ENCODE measurements at places on chromosomes 6 and 20.

GRCh38 chr6:44011350-44011920 lies 115.8 kb downstream of the MRPL14 start:
- no peak for DNase-seq

DNA sequence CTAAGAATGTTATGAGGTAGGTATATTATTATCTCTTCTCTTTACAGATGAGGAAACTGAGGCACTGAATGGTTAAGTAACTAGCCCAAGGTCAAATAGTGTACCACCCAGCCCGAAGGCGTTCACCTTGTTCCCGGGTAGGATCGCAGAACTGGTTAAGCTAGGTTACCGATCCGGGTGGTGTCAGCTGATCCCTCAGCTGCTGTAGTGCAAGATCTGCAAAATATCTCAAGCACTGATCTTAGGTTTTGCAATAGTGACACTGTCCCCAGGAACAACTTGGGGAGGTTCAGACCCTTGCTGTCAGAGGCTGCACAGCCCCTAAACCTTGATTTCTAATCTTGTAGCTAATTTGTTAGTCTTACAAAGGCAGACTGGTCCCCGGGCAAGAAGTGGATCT lies 28.1 kb downstream of the SLC52A3 start:
- no peak for DNase-seq

DNA sequence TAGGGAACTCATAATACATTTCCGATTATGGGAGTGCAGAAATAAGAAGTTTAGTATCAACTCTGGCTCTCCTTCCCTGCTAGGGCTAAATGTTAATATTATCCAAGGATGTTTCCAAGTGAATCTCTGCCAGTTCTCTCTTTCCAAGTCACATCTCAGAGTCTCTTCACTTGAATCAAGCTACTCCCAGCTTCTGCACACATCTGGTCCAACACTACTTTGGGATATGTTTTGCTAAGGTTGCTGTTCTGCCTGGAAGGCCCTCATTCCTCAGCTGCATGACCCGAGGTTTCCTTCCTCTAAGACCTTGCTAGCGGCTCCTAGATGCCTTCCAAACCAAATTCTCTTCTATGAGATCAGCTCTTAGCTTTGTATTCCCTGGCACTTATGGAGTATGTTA lies 331.8 kb downstream of the GJA1 start:
- DNase-seq = no peak

GRCh38 chr20:49045440-49046086 lies 549 bp upstream of the CSE1L start:
- DNase-seq = no peak

DNA sequence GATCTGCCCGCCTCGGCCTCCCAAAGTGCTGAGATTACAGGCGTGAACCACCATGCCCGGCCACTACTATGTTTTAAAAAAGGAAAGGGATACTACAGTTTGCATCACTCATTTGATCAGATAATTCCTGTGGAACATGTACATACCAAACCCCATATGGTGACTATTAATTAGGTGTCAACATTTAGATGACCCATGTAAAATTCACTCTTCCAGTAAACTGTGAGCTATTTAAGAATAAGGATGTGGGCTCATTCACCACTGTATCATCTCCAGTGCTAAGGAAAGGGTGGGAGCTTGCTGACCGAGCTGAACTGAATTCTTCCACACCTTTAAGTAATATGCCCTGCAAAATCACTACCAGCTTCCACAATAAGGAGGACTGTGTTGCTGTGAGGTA lies 127.5 kb downstream of the BTBD9 start:
- no peak for DNase-seq

DNA sequence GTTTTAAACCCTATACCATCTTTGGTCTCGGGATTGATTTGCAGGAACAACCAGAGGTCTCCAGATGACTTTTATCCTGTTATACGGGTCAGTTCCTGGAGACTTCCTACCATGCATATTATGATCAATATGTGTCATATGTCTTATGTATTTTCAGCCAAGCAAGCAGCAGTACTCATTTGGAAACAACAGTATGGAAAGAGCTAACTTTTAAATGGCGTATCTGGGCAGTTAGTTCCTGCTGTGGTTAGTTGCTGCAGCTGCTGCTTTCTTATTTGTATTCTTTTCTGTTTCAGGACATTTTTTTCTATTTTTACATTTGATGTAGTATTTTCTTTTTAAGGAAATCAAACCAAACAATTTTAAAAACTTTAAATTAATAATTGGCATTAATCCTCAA lies 207.5 kb downstream of the MANEA start:
- no peak for DNase-seq

DNA sequence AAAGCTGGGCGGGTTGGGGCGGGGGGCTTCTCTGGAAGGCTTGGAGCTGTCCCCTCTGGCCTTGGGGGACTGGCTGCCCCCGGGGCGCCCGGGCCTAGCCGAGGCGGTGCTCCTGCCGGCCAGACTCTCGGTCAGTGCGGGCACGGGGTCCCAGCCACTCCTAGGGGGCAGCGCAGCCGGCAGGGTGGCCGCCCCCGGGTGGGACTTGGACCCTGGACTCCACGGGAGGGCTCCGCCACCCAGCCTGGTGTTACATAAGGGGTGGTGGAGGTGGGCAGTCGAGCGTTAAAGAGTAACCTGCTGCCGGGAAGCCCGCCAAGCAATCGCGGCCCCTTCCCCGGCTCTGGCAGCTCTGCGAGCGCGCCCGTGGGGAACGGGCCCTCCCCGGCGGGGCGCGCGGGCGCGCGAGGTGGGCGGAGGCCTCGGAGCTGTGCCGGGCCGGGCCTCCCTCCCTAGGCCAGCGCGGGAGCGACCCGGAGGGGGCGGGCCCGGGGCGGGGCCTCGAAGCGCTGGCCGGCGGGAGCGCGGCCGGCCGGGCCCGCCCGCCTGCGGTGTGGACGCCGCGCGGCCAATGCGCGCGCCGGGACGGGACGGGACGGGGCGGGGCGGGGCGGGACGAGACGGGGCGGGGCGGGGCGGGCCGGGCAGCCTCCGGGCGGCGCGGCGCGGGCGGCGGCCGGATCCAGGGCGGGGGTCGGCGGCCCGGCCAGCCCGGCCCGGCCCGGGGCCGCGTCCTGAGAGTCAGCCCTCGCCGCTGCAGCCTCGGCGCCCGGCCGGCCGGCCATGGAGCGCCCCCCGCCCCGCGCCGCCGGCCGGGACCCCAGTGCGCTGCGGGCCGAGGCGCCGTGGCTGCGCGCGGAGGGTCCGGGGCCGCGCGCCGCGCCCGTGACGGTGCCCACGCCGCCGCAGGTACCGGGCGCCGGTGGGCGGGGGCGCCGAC lies at the start of gene SLC2A4RG:
TSS of gene SLC2A4RG (plus strand) at position 647 of the 940 bp plus-strand sequence. CDS start at position 784, 137 bp downstream.
- DNase-seq = peak; percentile 32

GRCh38 chr6:25014791-25015560 lies 79.2 kb upstream of the RIPOR2 start:
- no peak for DNase-seq

DNA sequence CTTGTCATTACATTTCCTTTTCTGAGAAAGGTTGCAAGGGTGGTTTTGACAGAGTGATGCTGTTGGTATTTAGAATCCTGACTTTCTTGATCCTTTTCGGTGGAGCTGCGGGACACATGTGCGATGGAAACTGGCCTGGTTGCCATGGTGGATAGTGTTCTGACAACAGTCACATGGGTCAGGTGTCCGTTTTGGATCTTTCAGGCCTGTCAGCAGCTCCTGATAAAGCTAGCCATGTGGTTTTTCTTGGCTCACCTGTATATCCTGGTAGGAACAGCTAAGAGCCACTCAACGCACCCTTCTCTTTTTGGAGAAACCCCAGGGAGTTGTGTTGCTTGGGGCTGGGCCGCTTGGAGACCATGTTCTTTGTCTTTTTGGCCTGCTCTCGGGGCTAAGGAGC lies 177.4 kb downstream of the MTFR2 start:
- no peak for DNase-seq

DNA sequence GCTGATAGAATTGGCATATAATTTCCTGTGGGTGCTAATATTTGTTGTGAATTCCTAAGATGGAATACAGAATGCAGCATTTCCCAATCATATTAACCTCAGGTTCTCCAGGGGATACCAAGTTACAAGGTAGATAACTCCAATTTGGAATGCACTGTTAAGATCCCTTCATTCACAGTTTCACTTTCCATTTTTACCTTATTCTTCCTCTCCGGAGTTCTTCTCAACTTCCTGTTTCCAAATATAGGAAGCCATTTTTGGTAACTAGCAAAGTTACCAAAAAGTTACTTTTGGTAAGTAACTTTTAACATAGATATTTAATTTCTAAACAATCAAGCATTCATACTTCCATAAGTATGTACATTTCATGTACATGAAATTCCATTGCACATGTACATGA lies 63.5 kb upstream of the PHACTR2 start:
- DNase-seq = no peak

GRCh38 chr6:118770112-118770788 lies 118.9 kb upstream of the CEP85L start:
- DNase-seq = peak; percentile 32

DNA sequence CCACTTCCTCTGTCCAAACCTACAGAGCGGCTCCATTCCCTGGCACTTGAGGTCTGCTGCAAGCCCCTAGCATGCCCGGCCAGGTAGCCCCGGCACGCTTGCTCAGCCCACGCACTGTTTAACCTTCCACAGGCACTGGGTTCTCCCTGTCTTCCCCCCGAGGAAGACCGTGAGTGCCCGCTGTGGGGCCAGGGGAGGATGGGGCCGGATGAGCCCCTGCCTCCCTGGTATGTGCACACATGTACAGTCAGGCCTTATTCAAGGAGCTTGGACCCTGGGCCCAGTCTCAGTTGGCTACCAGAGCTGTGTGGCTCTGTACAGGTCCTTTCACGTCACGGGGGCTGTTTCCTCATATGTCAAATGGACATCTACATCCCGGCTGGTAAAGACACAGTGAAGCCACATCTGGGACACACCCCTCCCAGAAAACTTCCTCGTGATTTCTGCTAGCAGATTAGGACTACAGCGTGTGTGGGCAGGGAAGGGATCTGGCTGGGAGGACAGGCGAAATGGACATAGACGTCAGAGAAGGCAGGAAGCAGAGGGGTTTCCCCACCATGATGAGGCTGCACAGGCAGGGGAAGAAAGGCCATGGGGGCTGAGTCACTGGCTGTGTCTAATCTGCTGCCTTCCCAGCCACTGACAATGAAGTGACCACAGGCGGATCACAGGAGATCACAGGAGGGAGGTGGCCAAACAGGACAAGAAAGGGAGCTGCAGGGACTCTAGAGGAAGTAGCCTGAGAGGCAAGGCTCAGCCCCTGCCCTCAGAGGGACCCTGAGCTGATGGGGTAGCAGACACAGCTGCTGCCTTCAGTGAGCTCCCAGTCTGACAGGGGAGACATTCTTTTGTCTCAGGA lies 62.9 kb downstream of the MRPL14 start:
- no peak for DNase-seq

DNA sequence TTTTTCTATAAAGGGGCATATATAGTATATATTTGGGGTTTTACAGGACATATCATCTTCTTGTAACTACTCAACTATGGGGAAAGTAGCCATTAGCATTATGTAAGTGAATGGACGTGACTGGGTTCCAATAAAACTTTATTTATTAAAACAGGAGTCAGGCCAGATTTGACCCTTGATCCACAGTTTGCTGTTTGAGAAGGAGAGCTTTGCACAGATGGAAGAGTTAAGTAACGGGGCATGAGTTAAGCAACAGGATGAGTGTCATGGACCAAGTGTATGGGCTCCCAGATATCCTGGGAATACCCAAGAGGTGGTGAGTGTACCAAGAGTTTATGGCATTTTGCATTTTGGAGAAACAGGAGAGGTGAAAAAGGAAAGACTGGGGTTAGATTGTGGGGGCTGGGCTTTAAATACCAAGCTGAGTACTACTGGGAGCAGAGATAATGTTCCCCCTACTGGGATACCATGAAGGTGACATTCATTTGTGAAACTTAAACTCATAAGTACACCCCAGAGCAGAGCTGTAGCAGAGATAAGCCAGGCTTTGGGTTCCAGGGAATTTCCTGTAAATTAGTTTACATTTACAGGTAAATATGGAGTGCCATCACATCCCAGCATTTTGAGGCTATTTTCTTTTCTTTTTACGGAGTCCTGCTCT lies 18.5 kb upstream of the SCUBE3 start:
- DNase-seq = no peak

GRCh38 chr6:147751232-147751631 lies 242.7 kb downstream of the SAMD5 start:
- no peak for DNase-seq

- DNase-seq = peak; percentile 52
These were observed 278.4 kb downstream of the LRFN2 start for GRCh38 chr6:40308533-40309306.
